ENCODE measurements at places on chromosomes 1 and 21.

- no peak for DNase-seq
Observed at GRCh38 chr1:78792756-78793155, 143.1 kb downstream of the IFI44 start.

GRCh38 chr21:31837041-31837440 is 35.8 kb upstream of the HUNK start:
- no peak for DNase-seq

DNA sequence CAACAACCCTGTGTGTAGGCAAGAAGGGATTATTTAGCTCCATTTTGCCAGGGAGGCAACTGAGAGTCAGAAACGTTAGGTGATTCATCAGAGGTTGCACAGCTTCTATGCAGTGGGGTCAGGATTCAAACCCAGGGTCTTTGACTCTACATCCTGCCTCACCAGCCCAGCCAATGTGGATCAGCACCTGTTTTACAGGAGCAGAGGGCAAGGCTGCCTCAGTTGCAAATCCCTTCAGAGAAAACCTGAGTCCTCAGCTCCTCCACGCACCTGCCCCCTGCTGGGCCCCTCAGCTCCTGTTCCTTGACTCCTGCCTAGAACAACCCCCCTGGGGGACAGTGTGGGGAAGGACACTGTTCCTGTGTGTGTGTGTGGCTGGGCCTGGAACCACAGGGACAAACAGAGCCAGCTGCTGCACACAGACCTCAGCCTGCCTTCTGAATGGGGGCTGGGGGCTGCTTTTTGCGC is 61.6 kb downstream of the LRRN2 start:
- no peak for DNase-seq

- no peak for DNase-seq
Observed at GRCh38 chr1:3688356-3689137, 36.2 kb downstream of the TP73 start.

DNA sequence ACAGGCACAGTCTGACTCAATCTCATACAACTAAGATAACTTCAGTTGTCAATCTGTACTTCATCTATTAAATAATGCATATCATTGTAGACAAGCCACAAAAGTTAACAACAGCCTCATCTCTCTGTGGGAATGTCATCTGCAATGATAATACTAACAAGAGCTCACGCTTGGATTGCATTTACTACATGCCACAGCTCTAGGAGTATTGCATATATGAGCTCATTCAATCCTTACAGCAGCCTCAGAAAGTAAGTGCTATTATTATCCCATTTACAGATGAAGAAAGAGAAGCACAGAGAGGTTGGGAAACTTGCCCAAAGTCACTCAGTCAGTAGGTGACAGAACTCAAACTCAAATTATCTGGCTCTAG is 105.7 kb upstream of the GUCA2B start:
- DNase-seq, result no peak

- no peak for DNase-seq
Observed at GRCh38 chr1:225933072-225933471, 7.9 kb downstream of the LEFTY2 start.
